ENCODE measurements at places on chromosomes 16 and 17. TPM values are rescaled to one million over a fixed set of nuclear protein-coding genes. Genes with fewer than 3 reads are reported as not detected.
A peak's percentile ranks its signal among the peaks of the same experiment; 100 is the strongest.

The FN3K gene
- total RNA-seq = 0.42 TPM

The CES2 gene
- total RNA-seq = 70.7 TPM

The PDIA2 gene
- 0.31 TPM for total RNA-seq

DNA sequence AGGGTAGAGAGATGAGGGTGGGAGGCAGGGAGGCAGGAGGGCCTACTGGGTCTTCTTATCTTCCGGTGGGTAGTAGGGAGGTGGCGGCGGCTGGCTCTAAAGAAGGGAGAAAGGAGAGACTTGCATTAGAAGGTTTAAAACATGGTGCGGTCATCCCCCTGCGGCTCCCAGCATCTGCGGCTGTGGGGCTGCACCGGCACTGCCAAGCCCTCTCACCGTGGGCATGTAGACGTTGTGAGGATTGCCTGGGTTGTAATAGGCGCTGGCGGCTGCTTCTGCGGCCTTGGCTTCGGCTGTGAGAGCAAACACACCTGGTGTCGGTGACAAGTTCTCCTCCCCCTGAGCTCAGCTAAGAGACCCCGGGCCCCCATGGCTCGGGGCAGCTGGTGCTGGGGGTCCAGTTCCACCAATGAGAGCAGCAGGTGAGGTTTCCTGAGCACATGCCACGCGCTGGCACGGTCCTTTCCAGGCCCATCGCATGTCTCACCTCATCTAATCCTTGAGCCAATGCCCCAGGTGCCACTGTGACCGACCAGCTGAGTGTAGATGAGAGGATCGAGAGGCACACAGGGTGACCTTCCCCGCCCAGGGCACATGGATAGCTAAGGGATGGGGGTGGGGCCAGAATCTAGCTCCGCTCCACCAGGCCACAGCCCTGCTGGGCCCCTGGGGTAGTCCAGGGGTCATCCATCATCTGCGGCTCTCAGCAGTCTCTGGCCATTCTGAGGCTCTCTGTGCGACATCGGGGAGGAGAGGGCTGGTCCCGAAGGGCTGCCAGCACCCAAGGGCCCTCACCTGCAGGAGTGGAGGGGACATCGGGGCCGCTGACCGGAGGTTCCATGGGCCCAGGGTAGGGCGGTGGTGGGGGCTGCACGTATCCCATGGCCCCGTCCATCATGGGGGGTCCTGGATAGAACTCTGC lies 2.7 kb upstream of the UNC13D start:
- DNase-seq = no peak

GRCh38 chr17:79960788-79961522 lies 74.7 kb downstream of the TBC1D16 start:
- DNase-seq = no peak

The PYDC1 gene
- not detected for total RNA-seq

The CCL16 gene
- not detected for total RNA-seq

The KRT31 gene
- 0.86 TPM for total RNA-seq

- no peak for DNase-seq
These were observed 24.5 kb upstream of the CD300E start for GRCh38 chr17:74647871-74648672.

DNA sequence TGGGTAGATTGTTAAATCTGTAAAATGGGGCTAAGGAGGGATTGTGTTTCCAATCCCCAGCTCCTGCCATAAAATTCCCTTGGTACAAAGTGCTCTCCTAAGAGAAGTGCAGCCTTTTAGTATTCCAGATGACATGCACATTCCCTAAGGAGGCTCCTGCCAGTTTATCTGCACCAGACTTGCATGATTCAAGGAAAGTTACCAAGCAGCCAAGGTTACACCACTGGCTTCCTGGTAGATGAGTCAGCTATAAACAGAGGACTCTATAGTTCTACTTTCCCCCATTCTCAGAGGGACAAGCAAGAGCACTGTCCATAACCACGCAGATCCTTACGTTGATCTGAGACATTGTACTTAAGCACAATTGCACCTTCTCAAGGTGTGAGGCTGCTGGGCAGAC lies 1.9 kb downstream of the CALB2 start:
- peak; percentile 15 for DNase-seq

The SDK2 gene
- total RNA-seq = not detected

GRCh38 chr17:42131981-42132432 lies 9.4 kb downstream of the HSPB9 start:
- no peak for DNase-seq

The CHMP6 gene
- total RNA-seq = 18.0 TPM

DNA sequence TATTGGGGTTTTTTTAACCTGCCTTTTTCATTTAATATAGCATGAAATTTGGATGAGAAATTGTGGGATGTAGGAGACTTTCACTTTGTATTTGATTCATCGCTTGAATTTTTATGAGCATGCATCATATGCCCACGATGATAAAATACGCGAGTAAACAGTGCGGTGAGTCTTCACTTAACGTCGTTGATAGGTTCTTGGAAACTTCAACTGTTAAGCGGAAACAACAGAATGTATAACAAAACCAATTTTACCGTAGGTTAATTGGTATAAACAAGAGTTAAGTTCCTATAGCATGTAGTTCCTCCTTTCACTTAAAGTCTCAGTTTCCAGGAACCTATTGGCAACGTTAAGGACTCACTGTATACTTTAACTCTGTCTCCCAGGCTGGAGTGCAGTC lies 28.7 kb downstream of the MMP15 start:
- no peak for DNase-seq

DNA sequence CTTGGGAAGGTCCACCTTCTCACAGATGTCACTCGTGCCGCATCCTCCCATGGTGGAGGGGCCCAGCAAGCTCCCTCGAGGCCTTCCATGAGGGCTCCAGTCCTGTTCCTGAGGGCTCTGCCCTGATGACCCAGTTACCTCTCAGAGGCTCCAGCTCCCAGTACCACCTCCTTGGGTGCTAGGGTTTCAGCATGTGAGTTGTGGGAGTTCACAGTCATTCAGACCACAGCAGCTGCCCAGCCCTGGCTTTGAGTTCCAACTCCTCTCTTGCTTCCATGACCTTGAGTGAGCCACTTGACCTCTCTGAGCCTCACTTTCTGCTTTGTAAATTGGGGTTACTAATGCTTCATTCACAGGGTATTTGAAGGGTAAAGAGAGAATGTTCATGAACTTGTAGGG lies 37.1 kb upstream of the LGALS9 start:
- peak; percentile 79 for DNase-seq

DNA sequence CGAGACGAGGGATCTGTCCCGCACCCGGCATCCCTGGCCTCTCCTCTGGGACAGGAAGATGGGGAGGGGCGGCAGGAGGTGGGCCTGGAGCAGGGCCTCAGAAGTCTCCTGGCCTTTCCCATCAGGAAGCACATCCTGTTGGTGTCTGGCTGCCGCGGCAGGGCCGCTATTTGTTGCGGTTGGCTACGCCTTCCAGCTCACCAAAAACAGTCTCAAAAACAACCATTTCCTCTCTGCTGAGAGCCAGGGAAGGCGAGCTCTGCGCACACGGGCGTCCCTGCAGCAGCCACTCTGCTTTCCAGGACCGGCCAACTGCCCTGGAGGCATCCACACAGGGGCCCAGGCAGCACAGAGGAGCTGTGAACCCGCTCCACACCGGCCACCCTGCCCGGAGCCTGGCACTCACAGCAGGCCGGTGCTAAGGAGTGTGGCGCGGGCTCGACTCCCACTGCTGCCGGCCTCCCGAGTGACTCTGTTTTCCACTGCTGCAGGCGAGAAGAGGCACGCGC lies at the start of gene TMEM204:
Gene TMEM204, plus strand, starts transcription at position 224 of the 509 bp plus-strand sequence. CDS start 610 bp downstream, outside the sequence.
- DNase-seq = no peak

- no peak for DNase-seq
These were observed 30.9 kb downstream of the AKAP1 start for GRCh38 chr17:57115916-57116315.

The AGRP gene
- not detected for total RNA-seq

The PLK1 gene
- 1.6 TPM for total RNA-seq

DNA sequence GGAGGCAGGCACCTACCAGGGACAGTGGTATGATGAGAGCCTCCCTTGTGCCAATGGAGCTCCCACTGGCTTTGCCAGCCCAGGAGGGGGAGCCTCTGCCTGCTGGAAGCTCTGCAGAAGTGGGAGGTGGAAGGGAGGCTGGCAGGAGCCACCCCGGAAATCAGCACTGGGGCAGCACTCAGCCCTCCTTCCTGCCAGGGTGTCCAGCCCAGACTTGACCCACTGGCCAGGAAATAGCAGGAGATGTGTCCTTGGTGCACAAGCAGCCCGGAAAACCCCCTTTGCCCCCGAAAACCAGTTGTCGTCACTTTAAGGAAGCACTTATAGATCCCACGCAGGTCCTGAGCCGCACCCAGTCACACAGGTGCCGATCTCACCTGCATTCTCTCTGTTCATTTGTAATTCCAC lies 49.3 kb upstream of the CACNG4 start:
- peak; percentile 23 for DNase-seq

GRCh38 chr17:43456029-43456428 lies 27.7 kb upstream of the DHX8 start:
- DNase-seq = no peak

GRCh38 chr16:77790009-77790372 lies 1.6 kb downstream of the VAT1L start:
- DNase-seq = no peak

GRCh38 chr16:82657239-82657638 lies 30.5 kb downstream of the CDH13 start:
- DNase-seq = peak; percentile 59

DNA sequence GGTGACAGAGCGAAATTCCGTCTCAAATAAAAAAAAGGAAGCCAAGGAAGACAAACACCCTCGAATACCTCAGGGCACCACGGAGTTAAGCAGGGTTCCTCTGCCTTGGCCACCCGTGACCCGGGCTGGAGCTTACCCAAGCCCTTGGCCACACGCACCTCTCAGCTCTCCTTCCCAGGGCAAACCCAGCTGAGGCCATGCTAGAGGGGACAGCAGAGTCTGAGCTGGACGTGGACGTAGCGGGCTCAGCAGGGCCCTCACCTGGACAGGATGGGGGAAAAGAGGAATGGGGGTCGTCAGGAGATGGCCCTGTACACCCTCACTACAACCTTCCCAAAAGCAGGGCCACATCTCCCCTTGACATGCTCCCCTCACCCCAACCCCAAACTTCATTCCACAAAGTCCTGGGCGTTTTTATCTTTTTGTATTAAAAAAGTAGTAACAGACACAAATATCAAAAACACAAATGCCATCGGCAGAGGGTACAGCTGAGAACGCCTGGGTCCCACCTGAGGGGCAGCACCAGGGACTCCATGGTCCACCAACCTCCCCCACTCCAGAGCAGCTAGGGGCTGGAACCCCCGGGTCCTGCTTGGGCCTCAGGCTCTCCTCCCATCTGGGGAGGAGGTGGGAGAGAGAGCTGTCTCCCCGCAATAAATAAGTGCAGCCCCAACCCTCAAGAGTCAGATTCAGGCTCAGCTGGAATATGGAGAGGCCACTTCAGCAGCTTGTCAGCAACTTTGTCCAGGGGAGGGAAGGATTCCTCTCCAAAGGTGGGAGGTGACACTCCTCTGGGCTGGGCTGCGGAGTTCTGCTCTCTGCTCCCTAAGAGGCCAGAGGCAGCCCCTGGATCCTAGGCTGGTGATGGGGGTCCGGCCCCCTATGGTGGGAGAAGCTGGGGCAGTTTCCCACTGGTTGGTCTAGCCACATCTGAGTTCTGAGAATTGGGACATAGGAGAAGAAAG lies 11.9 kb downstream of the PER1 start:
- DNase-seq = no peak
